ENCODE measurements at places on chromosomes 2 and 18.

GRCh38 chr18:51862051-51862715, 477.8 kb upstream of the DCC start:
- no peak for DNase-seq

DNA sequence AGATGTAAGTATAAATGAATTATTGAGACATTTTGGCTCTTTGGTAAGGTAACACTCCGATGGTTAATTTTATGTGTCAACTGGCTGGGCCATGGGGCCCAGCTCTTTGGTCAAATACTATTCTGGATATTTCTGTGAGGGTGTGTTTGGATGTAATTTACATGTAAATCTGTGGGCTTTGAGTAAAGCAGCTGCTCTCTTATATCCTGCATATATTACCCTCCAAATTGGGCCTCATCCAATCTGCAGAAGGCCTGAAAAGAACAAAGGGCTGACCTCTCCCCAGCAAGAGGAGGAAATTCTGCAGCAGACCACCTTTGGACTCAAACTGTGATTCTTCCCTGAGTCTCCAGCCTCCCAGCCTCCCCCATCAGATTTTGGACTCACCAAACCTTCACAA, 464.1 kb downstream of the PLCL1 start:
- no peak for DNase-seq

DNA sequence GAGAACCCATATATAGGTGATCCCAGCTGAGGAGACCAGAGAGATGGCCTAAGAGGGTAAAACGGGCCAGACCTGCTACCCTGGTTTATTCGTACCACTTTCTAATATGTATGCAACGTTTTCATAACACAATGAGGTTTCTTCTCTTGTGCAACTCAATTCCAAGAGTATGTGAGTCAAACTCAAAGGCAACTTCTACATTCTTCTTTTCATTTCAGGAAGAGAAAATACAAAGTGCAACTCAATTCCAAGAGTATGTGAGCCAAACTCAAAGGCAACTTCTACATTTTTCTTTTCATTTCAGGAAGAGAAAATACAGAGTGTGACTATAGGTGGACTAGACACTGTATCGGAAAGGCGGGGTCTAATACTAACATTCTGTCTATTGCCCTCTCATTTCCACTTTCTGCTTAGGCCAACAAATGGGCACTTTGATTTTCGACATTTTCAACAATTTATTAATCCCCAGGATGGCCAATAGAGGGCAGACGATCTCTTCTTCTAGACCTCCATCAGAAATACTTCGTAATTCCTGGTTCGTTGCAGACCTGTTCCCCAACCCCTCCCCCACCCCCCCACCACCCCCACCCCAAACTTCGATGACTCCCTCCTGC, 3.7 kb upstream of the CRIM1 start:
- no peak for DNase-seq

DNA sequence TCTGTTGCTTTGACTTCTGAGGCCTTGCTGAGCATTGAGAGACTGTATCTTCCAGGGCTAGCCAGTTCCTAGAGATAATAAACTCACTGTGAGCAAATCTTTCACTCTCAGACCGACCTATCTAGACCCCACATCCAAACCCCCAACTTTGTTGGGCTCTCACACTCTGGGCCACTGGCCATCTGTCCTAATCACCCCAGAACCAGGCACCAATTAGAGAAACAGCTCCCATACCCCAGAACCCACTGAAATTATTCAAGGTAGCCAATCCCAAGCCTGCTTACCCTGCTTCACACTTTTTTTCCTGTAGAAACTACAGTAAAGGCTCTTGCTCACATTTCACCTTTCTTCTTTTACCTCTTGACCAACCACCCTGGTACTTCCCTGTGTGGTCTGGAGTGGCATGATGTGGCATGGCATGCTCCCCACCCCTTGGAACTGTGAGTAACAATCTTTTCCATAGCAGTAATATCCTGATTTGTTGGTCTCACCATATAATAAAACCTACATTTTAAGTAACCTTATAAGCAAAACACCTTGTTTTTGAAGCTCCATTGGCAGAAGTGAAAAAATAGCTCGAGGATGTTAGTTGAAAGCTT, 55.2 kb downstream of the ANKRD12 start:
- no peak for DNase-seq

GRCh38 chr2:33392366-33392765, 84.1 kb upstream of the RASGRP3 start:
- no peak for DNase-seq

GRCh38 chr2:189175869-189176433, 3.6 kb downstream of the COL5A2 start:
- DNase-seq, result no peak

- DNase-seq, result no peak
These were observed 11.2 kb upstream of the EFR3B start for GRCh38 chr2:25030702-25031101.

DNA sequence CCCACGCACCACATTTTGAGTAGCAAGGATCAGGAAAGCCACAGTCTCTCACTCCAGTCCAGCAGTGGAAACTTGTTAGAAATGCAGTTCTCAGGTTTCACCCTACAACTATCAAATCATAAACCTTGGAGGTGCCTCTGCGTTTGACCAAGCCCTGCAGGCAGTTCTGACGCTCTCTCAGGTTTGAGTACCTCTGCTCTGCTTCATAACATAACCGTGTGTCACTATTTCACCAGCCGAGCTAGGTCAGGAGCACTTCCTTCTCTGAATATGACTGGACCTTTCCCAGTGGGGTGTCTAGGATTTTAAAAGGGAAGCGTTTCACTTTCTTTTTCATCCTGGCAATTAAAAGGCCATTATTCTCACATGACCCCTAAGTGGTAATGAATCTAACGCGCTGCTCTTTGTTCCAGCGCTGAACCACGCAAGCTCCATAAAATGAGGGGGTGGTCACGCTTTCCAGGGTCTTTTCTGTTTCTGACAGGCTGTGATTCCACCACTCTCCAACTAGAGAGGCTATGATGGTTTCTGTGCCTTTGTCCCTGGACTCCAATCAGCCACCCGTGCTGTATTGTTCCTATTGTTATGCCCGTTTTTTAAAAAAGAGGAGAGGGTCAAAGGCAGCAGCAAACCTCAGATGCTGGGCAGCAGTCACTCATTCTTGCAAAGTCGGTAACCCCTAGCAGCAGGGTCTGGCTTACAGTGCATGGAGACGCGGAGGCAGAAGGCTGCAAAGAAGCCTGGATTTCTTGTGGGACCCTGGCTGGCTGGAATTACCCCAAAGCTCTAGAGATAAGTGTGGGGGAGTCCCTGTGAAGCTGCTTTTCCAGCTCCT, 75.2 kb upstream of the CTNNA2 start:
- no peak for DNase-seq

- no peak for DNase-seq
These were observed 178.6 kb downstream of the SATB2 start for GRCh38 chr2:199279146-199279545.

All from activated T-cell treated with anti-CD3 and anti-CD28 coated beads, Interleukin-2, amount 50 U/mL, for 4 hours (primary cell).